Cerebellar nuclear complex (tissue), 1 donor: ENCODE measurements at places on chromosomes 11 and 22.

DNA sequence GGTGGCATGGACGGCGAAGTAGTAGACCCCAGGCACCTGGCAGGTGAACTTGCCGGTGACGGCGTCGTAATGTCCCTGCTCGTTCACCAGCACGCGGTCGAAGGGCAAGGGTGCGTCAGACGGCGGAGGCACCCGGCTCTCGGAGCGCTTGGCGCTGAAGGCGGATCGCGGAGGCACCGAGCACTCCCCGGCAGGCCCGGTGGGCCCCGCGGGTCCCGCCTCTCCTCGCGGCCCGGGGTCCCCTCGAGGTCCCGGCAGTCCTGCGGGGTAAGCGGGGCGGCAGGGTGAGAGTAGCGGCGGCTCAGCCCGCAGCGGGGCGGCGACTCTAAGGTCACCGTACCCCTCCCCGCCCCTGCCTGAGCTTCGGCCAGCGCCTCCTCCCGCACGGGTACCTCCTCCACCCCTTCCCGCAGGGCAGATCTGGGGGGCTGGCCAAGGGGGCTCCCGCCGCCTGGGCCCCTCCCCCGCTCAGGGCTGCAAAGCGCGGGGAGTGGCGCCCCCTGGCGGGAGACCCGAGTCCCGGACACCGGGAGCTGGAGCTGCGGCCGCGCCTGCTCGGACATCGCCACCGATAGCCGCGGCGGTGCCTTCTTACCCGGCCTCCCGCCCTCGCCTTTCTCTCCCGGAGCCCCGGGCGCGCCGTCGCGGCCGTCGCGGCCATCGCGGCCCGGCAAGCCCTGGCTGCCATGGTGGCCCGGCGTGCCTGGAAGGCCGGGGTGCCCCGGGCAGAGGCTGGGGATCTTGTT, 921 bp downstream of the C1QTNF5 start:
- DNase-seq, result no peak

- DNase-seq, result no peak
These were observed 54.8 kb upstream of the PHF21B start for GRCh38 chr22:45064313-45065278.

DNA sequence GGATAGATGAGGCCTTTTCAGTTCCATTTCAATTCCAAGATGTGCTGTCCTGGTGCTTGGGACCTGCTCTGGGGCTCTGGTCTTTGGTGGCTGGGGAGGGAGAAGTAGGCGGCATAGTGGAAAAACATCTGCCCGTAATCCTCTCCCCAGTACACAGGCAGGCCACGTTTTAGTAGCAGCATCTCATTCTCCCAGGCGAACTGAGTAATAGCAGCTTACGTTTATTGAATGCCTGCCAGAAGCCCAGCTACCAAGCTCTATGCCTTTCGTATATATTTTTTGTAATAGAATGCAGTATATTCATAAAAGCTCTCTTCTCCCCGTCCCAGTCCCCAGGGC, 11.4 kb downstream of the ACO2 start:
- no peak for DNase-seq

DNA sequence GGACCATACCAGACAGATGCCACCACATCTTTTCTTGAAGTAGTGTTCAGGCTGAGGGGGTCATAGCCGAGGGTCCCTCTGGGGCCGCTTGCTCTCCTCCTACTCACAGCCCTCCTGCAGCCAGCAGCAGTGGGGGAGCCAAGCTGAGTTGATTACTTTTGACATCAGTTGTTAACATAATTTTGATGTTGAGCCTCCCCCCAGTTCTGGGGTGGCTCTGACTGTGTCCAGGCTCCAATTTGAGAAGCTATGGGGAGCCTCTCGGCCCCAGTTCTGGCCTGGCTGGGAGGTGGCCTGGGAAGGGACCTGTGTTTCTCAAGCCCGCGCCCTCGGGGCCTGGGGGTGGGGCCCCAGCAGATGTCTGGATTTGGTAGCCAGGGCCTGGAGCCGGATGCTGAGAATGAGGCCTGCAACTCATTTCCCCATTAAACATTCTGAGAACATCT, 47.9 kb downstream of the KCNQ1OT1 start:
- DNase-seq, result no peak

DNA sequence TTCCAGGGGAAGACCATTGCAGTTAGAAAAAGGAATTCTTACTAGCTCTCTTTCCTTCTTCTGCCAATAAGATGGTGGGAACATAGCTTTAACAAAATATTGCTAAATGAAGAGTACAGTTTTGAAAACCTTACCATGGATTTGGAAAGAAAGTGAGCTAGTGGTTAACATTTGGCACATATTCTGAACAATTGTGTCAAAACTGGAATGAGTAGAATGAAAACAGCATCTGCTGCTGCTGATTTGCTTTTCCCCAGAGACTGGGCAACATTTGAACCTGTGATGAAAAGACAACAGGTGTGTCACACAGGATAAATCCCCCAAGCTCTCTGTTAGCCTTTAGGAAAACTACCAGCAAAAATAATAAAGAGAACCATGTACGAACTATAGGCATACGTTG, 761.4 kb downstream of the KCNA4 start:
- DNase-seq, result no peak

DNA sequence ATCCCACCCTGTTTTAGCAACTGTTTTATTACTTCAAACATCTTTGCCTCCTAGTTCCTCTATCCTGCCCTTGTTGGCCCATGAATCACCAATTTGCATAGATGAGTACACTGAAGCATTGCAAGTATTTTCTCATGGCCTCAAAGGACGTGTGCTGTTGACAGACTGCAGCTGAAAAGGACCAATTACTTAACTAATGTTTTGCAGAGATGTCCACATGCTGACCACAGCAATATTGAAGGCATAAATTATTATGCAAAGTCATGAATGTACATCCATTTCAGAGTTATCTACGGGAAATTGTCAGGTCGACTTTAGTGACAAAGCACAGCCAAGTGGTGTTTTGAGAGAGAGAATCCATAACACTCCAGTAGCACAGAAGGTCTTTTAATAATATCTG, 64.8 kb downstream of the CADM1 start:
- DNase-seq, result no peak

GRCh38 chr22:44224166-44224565, 43.4 kb downstream of the PARVG start:
- no peak for DNase-seq

DNA sequence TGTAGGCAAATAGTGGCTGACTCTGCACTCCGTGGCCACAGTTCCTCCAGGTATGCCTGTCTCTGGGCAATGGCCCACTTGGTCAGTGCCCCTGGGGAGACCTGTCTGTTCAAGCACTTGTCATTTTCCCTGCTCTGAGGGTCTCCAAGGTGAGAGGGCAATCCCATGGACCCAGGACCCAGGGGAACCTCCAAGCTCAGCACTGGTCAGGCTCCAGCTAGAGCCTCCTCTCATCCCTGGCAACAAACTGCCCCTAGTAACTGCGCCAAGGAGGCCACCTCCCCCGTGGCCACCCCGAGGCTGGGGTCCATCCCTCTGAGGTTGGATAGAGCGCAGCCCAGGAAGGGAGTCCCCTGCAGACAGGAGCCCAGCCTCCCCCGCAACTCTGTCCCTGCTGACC, 713 bp upstream of the ANKK1 start:
- DNase-seq, result no peak

DNA sequence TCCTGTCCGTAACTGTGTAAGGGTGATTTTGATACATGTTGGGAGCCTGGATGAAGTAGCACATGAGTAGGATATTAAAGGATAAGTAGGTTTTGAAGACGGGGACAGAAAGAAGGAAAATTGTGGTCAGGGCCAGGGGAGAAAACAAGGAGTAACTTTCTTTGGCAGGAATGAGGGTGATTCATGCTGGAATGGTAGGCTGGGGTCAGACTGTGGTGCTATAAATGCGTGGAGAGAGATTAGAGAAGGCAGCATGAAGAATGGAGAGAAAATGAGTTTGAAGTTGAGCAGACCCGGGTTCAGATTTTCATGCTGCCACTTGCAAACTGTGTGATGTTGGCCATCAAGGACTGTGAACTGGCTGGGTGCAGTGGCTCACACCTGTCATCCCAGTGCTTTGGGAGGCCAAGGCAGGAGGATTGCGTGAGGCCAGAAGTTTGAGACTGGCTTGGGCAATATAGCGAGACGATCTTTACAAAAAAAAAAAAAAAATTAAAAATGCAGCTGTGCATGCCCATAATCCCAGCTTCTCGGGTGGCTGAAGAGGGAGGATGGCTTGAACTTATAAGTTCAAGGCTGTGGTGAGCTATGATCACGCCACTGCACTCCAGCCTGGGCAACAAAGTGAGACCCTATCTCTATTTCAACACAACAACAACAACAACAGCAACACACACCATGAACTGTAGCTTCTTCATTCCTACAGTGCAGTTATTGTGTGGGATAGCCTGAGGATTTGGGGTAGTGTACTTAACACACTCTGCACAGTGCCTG, 22.3 kb downstream of the ZBTB16 start:
- no peak for DNase-seq
